ENCODE measurements at places on chromosomes 13 and 19.
A peak's percentile ranks its signal among the peaks of the same experiment; 100 is the strongest.

DNA sequence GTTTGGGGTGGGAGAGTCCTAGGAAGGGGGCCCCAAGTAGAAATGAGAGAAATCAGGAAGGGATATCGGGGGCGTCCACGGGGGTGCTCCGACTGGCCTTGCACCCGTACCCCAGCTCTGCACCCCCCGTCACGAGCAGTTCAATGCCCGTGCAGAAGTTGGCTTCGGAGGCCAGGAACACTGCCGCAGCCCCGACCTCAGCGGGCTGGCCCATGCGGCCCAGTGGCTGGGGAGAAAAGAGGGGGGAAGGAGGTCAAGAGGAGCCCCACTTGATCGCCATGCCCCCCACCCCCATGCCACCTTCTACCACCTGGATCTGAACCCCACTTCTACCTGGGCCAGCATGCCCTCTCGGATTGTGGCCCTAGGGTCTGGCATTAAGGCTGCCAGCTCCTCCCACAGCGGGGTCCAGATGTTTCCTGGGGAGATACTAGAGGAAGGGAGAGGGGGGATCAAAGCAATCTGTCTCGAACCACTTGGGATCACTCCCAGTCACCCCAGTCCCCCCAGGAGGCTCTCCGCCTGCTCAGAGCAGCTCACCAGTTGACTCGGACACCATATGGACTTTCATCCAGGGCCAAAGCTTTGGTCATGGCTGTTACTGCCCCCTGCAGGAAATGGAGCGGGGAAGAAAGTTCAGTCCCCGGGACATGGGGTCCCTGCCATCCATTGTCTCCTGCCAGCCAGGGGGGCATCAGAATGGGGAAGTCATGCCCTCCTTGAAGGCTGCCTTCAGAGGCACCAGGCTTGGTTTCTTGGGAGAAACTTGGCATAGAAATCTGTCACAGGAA, 2.5 kb upstream of the BCAT2 start:
- DNase-seq = no peak

DNA sequence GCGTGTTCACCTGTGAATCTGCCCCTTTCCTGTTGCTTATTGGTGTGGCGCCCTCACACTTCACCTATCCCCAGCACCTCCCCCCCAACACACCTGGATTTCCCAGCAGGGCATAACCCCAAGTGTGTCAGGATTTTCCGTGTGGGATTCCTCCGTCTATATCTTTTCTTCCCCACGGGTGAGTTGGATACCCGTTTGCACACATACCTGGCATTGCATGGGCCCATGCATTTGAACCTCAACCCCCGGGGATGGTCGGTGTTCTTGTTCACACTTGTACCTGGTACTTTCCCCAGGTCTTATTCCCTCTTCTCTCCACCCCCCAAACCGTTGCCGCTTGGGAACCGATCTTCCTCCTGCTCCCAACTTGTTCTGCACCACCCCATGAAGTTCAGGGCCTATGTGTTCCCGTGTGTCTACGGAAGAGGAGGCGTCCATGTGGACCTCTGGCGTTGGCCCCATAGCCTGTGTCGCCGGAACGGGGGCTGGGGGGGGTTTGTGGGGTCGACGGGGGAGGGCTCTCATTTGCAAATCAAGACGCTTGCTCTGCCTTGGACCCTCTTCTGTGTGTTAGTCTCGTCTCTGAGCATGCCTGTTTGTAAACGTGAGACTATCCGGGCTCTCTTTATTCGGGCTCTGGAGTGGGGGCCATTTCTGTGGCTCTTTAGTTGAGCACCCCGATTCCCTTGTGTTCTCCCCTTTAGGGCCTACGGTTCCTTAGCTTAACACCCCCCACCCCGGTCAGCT, 1.7 kb downstream of the PRR12 start:
- DNase-seq = no peak

GRCh38 chr19:33261511-33262189, 36.0 kb upstream of the SLC7A10 start:
- DNase-seq = no peak

DNA sequence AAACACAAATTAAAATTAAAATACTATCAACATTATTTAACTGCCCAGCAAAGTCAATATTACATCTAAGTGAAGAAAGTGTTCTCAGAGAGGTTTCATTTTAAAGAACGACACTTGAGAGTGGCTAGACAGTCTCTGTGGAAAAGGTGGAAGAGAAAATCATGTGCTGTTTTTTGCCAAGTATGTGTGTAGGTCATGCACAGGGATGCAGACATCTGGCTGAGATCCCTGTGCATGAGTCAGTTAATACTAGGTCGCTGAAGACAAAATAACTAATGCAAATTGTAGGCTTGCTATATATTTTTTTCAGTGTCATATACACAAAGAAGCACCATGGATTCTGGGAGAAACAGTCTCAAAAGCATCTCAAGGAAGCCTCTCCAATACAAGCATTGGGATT, 44.3 kb upstream of the ENOX1 start:
- DNase-seq = no peak

DNA sequence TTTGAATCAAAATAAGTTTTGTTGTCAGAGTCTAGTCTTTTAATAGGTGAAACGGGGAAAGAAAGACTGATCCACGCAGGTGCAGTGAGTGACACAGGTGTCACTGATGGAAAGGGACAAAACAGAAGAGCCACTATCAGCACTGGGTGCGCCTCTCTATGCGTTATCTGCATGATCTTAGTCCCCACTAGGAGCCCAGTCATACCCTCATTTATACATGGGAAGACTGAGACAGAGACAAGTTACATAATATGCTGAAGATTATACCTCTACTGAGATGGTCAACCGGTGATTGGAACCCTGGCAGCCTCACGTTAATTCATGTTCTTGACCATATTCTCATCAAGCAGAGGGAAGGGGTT, 3.4 kb downstream of the LRCH1 start:
- no peak for DNase-seq

DNA sequence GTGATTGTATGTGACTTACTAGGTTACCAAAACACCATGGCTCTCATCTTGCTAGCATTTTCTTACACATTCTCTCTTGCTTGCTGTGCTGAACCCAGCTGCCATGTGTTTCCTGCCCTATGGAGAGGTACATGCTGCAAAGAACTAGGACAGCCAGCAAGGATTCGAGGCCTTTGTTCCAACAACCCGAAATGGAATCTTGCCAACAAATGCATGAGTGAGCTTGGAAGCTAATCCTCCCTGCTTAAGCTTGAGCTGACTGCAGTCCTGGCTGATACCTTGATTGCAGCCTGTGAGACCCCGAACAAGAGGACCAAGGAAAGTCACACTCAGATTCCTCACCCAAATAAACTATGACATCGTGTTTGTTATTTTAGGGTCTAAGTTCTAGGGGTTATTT, 651.2 kb downstream of the SLITRK6 start:
- peak; percentile 48 for DNase-seq

DNA sequence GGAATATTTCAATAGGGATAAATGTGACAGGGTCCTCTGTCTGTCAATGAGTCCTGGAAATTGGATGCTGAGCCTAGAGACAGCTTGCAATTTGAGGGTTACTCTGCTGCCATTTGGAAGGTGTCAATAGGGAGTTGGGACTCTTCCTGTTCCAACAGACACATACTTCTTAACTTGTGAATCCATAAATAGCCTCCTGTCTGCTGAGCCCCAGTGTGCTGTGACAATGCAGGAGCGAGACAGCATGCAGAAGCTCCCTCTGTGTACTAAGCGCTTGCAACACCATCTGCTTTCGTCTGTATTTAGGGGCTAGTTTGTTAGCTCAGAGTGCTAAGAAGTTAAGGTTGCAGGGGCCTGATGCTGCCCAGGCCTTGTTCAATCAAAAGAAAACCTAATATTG, 58.5 kb upstream of the GPR12 start:
- no peak for DNase-seq

- DNase-seq = peak; percentile 11
These were observed 350.9 kb downstream of the SUCLA2 start for GRCh38 chr13:47650209-47650608.

- no peak for DNase-seq
These were observed 32.3 kb upstream of the MYCBP2 start for GRCh38 chr13:77359171-77359570.

- no peak for DNase-seq
These were observed 38.9 kb downstream of the TMED1 start for GRCh38 chr19:10797078-10797477.

DNA sequence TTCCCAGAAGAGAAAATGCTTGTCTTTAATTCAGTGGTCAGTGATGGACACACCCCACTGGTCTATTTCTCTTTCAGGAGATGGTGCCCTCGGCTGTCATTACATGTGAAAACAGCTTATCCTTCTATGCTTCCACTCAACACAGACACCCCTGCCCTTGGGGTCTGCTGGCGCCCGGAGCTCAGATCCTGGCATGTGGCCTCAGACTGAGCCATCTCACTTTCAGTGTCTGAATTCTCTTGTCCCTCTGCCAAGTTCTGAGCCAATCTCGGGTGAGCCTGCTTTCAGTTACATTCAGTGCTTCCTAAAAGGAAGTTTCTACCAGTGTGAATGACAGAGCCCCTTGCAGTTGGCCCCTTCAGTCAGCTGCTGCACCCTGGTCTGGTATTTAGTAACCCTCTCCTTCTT, 293.6 kb downstream of the DNAJC15 start:
- peak; percentile 38 for DNase-seq

- DNase-seq = no peak
These were observed 33.3 kb upstream of the SCEL start for GRCh38 chr13:77502104-77502720.

GRCh38 chr13:25816239-25816638, 235.6 kb downstream of the SHISA2 start:
- no peak for DNase-seq

DNA sequence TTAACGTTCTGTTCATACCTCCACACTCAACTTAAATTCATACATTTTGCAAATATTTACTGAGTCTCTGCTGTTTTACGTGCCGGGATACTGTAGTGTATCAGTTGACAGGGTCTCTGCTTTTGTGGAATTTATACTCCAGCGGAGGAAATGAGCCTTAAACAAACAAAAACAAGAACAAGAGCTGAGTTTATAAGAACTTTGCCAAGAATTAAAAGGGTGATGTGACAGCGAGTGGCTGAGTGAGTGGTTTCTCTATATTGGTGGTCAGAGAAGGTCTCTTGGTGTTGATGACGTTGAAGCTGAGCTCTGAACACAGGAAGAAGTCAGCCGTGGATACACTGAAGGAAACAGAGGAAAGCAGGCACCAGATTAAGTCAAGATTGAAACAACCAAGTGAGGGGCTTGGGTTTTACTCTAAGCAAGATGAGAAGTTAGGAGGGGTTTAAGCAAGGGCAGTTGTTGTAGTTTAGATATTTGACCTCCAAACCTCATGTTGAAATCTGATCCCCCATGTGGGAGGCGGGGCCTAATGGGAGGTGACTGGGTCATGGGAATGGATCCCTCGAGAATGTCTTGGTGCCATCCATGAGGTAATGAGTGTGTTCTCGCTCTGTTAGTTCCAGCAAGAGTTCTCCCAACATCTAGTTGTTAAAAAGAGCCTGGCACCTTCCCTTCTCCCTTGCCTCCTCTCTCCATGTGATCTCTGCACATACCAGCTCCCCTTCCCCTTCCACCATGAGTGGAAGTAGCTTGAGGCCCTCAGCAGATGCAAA, 248.3 kb downstream of the DCLK1 start:
- no peak for DNase-seq

GRCh38 chr13:34167347-34167746, 349.4 kb downstream of the RFC3 start:
- no peak for DNase-seq

DNA sequence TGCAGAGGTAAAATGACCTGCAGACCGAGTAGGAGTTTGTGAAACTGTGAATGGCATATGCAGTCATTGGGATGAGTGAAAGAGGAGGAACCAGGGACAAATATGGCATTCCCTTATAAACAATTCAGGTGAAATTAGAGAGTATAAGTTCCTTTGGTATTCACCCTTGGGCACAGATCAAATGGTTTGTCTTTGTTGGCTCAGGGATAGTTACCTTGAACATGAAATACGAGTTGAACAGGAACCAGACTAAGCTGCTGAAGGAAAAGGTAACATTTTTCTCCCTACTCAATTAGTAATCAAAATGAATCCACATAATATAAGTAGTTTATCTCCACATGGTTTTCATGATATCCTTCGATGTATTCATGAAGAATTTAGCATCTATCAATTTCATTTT, 50.5 kb downstream of the SLITRK1 start:
- no peak for DNase-seq

- DNase-seq = no peak
These were observed 57.2 kb upstream of the C1QTNF9 start for GRCh38 chr13:24252136-24252535.

- DNase-seq = no peak
These were observed 607 bp upstream of the ZNF566 start for GRCh38 chr19:36489920-36490415.

GRCh38 chr19:45211751-45212381, 33.3 kb downstream of the BLOC1S3 start:
- no peak for DNase-seq

Measured in retina (tissue), 1 donor.